NCI-H69 (cell line): ENCODE measurements at places on chromosomes 12 and 14.

GRCh38 chr12:58803908-58804307 is 116.4 kb downstream of the LRIG3 start:
- DNase-seq, result peak; percentile 10

GRCh38 chr14:61516118-61516743 is 179.1 kb upstream of the HIF1A start:
- no peak for DNase-seq

- no peak for DNase-seq
Observed at GRCh38 chr12:53105256-53105655, 2.0 kb downstream of the SOAT2 start.

- peak; percentile 77 for DNase-seq
Observed at GRCh38 chr12:24948757-24949722, at the start of gene BCAT1. BCAT1 (minus strand) TSS chr12:24949101; CDS start chr12:24948932, 169 bp downstream.

- DNase-seq, result no peak
Observed at GRCh38 chr12:77833329-77833728, 2.6 kb downstream of the NAV3 start.

- no peak for DNase-seq
Observed at GRCh38 chr14:74660167-74660566, 48.1 kb upstream of the LTBP2 start.

GRCh38 chr12:18250313-18250916 is 10.9 kb upstream of the PIK3C2G start:
- peak; percentile 70 for DNase-seq

- DNase-seq, result no peak
Observed at GRCh38 chr14:87102811-87103378, 890.1 kb downstream of the GALC start.

GRCh38 chr14:77085538-77085937 is 12.5 kb upstream of the CIPC start:
- no peak for DNase-seq

DNA sequence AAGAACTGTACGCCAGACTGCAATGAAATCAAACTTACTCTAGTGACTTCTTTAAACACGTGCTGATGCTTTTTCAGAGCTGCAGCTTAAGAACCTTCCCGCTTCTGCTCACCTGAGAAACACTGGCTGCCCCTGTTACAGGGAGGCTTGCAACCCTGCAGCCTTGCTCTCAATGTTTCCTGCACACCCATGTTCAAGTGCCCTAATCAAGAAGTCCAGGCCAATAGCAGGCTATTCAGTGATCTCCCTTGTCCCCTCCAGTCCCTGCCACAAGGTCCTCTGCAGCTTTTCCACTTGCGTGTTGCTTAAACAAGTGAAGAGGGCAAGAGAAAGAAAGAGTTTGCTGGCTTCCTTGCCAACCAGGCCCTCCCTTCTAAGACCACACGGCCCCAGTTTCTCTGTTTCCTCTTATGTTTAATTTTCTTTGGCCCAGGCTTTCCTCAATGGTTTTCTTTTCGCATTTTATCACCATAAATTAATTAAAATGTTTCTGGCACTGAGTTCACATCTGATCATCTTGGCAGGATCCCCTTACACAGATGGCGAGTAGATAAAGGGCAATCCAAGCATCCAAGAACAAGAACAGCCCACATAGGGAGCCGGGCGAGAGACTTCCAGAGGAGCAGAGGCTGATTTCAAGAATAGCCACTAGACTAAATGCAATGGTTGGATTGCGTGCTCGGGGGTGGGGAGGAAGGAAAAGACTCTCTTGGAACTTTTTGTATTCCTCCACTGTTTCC is 82.3 kb upstream of the CDKN3 start:
- no peak for DNase-seq

DNA sequence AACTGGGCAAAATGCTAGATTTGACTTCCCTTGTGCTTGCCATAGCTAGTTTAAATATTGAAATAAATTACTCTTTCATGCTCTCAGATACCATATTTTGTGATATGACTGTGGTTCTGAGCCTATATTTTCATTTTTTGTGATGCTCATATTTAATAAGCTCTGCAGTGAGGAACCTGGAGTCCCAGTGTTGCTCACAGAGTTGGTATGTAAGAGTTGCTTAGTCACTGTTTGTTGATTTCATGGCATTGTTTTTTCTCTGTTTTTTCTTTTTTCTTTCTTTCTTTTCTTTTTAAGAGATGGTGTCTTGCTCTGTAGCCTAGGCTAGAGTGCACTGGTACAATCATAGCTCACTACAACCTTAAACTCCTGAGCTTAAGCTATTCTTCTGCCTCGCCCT is 750.5 kb upstream of the TMEM132C start:
- DNase-seq, result no peak

DNA sequence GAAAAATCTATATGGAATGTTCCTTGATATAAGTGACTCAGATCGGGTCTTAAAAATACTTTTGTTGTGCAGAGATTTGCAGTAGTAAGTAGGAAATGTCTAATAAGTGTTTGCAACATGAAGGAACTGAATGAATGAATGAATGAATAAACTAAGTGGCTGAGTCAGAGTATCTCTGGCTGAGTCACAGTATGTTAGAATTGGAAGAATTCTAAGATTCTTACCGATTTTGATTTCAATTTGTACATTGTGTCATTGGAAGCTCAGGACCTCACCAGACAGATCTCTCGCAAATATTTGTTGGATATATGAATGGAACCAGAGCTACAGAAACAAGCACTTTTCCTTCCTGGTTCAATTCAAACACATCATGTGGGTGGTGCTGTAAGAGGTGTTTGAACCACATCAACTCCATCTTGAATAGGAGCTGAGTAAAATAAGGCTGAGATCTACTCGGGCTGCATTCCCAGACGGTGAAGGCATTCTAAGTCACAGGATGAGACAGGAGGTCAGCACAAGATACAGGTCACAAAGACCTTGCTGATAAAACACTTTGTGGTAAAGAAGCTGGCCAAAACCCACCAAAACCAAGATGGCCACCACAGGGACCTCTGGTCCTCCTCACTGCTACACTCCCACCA is 123.9 kb upstream of the FOXN3 start:
- no peak for DNase-seq

DNA sequence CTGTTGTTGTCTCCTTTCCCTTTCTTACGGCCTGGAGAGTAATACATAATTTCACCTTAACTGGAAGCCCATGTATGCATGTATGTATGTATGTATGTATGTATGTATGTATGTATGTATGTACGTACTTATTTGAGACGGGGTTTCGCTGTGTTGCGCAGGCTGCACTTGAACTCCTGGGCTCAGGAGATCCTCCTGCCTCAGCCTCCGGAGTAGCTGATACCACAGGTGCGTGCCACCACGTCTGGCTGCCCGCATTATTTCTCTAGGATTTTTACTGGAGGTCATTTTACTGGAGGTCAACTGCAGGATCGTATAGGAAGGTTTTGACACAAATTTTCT is 644 bp upstream of the OS9 start:
- no peak for DNase-seq

GRCh38 chr12:47614521-47614920 is 91.3 kb downstream of the RPAP3 start:
- DNase-seq, result no peak

DNA sequence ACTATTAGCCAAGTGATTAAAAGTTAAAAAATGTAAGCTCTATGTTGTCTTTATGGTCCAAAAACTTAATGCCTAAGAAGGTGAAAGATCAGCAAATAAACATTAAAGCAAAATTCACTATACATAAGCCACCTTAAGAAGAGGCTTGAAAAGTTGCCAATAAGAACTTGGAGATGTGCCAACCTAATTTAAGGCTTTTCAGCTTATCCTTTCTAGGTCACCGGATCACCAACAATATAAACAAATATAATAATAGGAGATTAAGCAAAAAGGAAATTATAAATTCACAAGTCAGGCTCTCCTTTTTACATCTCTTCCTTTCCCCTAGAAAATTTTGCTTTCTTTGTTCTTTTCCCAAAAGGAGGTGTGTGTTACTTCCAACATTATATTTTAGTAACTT is 30.9 kb downstream of the SLC2A3 start:
- peak; percentile 47 for DNase-seq

GRCh38 chr14:74510959-74511409 is 17.4 kb downstream of the ISCA2 start:
- no peak for DNase-seq

GRCh38 chr14:58598804-58599525 is 38.8 kb upstream of the DACT1 start:
- no peak for DNase-seq

GRCh38 chr12:130026608-130027176 is 122.9 kb upstream of the TMEM132D start:
- peak; percentile 35 for DNase-seq

DNA sequence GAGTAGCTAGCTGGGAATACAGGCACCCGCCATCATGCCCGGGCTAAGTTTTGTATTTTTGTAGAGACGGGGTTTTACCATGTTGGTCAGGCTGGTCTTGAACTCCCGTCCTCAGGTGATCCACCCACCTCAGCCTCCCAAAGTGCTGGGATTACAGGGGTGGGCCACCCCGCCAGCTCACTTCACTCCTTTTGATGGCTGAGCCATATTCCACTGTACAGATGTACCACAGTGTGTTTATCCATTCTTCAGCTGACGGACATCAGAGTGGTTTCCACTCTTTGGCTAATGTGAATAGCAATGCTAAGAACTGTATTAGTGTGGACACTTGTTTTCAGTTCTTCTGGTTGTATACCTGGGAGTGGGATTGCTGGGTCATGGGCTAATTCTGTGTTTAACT is 29.5 kb downstream of the SNRNP35 start:
- no peak for DNase-seq

DNA sequence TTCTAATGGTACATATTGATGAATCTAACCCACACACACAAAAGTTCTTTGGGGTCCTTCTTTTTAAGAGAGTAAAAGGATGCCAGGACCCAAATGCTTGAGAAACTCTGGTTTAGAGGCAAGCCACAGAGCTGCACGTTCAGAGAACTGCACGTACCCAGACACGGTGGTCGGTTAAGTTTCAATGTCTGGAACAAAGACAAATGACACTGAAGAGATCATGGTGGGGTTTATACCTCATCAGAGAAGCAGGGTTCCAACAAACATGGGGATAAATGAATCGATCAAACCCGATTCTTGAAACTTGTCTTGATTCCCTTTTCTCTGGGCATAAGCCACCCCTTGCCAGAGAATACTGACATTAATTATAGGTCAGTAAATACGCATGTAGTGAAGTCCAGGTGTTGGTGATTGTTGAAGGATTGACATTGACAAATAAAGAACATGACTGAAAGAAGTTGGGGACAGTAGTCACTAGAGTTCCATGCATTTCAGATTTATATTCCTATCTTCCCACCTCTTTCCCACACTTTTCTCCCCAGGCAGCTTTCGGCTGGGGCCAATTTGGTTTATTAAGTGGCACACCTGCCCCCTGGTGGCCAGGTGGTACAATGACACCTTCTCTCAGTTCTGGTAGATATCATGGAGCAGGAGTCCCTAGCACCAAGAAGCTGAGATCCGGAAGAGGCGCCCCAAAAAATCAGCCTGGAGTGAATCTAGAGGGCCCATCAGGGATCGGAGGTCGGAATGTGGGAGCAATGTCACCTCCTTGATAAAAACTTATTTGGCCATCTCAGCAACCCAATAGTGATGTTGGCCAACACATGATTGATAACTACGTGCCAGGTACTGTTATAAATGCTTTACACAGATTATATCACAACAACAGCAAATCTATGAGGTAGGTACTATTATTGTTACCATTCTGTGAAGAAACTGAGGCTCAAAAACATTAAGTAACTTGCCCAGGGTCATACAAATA is 17.8 kb upstream of the HDAC7 start:
- peak; percentile 82 for DNase-seq

GRCh38 chr14:34460841-34461240 is 1.2 kb downstream of the SPTSSA start:
- no peak for DNase-seq

DNA sequence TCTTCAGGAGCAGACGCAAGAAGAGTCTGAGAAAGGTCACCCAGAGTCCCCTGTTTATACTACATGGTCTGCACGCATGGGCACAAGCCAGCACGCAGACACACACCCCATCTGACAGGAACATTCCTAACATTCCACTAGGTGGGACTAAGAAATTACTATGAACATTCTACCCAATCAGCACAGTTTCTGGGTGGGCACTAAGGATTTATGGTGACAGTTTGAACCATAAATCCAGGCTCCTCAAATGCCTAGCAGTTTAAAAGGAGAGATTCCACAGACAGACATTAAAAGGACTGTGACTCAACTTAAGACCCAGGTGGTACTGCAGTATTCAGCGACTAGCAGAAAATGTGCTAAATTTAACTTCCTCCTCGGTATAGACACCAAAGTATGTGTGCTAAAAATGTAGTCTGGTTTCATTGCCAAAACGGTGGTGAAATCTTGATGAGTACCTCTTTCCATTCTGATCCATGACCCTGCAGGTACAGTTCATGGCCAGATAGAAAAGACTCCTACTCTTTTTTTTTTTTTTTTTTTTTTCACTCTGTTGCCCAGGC is 16.2 kb downstream of the ABHD4 start:
- DNase-seq, result no peak

GRCh38 chr14:68395604-68396003 is 397.3 kb downstream of the ZFP36L1 start:
- DNase-seq, result no peak

DNA sequence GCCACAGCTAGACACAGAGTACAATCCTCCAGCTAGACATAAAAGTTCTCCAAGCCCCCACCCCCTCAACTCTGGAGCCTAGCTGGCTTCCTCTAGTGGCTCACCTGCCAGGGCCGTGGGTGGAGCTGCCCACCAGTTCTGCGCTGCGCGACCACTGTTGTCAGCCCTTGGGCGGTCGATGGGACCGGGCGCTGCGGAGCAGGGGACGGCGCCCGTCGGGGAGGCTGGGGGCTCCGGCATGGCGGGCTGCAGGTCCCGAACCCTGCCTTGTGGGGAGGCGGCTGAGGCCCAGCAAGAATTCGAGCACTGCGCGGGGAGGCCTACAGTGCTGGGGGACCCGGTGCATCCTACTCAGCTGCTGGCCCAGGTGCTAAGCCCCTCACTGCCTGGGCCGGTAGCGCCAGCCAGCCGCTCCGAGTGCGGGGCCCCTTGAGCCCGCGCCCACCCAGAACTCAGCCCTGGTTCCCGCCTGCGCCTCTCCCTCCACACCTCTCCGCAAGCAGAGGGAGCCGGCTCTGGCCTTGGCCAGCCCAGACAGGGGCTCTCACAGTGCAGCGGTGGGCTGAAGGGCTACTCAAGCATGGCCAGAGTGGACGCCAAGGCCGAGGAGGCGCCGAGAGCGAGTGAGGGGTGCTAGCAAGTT is 51.0 kb downstream of the RTN1 start:
- no peak for DNase-seq

- DNase-seq, result no peak
Observed at GRCh38 chr14:91412939-91413338, 4.7 kb downstream of the CCDC88C start.

DNA sequence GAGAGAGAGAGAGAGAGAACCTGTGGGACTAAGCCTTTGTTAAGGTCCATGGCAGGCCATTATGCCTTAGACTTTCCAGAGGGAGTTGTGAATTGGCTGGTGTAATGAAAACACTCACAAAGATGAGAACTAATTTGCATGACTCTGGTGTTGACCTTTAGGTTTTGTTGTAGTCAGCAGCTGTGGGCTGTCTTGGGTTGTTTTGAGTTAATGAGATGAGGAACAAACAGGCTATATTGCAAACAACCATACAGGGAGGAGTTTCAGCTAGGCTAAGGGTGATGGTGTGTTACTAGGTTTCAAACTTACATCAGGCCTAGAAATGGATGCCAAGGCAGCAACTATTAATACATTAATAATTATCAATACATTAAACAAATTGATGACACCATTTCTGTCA is 26.3 kb downstream of the ATXN7L3B start:
- no peak for DNase-seq
